ENCODE measurements at places on chromosomes 4 and X.

- no peak for DNase-seq
Measured at GRCh38 chr4:108839333-108839732, 76.5 kb upstream of the ETNPPL start.

DNA sequence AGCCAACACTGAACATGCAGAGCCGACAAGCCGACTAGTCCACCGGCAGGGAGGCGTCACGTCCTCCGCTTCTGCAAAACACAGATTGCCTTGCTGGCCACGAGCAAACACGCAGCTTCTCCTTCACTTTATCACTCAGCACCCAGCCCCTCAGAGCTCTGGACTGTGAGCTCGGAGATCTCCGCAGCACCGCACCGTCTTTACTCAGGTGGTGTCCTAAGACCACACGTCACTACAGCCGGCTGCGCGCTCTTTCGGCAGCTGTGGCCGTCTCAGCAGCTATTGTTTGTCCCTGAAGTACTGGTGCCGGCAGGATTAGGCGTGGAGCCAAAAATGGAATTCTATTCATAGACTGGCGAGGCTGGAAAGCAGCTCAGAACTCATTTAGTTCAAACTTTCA is 72.0 kb downstream of the FAT1 start:
- DNase-seq: no peak

GRCh38 chrX:69229436-69229835 is 64.2 kb upstream of the PJA1 start:
- no peak for DNase-seq

GRCh38 chr4:10075953-10076391 is 40.6 kb downstream of the WDR1 start:
- DNase-seq: no peak

DNA sequence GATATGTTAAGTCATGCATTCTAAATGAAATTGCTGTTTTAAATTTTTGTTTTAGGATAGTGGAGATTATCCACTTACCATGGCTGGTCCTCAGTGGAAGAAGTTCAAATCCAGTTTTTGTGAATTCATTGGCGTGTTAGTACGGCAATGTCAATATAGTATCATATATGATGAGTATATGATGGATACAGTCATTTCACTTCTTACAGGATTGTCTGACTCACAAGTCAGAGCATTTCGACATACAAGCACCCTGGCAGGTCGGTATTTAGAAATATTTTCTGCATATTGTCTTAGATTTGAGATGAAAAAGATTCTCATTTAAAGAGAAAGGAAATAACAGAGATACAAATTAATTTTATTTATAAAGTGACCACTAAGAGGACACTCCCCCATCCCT is 83.6 kb downstream of the STAG2 start:
- peak; percentile 14 for DNase-seq

DNA sequence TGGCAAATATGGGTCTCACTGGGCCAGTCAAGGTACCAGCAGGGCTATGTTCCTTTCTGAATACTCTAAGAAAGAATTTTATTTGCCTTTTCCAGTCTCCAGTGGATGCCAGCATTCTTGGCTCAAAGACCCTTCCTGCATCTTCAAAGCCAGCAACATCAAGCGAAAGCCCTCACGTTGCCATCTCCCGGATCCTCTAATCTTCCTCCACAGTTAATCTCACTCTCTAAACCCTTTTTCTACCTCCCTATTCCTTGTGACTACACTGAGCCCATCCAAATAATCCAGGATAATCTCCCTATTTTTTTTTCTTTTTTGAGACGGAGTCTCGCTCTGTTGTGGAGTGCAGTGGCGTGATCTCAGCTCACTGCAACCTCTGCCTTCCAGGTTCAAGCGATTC is 23.4 kb downstream of the RFC1 start:
- DNase-seq: no peak

GRCh38 chrX:131558562-131558961 is 14.7 kb downstream of the OR13H1 start:
- DNase-seq: no peak

DNA sequence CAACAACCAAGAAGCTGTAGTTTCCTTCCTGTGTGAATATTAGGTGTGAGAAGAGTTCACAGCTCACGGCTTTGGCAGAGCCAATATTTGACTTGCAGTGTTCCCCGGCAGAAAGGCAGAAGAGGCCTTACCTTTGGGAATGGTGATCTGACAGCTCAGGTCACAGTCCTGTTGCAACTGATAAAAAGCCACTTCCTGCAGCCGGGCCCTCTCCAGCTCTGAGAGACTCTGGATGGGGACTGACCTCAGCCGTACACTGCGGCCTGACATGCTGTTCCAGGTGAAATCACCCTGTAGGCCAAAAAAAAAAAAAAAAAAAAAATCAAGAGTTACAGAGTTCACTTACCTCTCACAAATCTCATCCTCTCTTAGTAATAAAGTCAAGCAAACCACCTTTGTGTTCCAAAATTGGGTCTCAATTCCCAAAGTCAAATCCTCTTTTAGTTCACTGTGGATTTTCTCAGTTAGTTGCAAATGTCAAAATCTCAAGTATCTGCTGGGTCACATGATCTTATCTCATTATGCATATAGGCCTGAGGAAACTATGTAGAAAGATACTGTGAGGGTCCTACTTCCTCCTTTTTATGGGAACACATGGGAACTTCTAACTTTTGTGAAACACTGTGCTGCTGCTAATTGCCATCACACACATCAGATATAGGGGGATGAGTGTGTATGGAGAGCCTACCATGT is 38.6 kb upstream of the AMELX start:
- no peak for DNase-seq

DNA sequence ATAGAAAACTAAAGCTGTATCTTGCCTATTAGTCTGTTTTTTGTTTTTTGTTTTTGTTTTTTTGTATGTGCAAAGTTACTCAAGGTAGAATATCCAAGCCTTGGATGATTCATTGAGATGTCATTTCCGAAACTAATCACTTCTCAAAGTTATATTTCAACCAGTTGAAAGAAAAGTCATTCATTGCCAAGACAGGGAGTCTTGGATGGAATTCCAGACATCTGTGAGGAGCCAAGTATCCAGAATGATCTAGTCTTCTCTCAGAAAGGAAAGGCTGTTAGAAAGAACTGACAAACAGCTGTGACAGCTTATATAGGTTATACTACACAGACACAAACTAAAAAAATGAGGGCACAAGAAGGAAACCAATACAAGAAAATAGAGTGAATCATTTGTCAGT is 141.1 kb upstream of the NDST3 start:
- DNase-seq: no peak

GRCh38 chr4:136713140-136713539 is 819.2 kb downstream of the PCDH18 start:
- DNase-seq: no peak

DNA sequence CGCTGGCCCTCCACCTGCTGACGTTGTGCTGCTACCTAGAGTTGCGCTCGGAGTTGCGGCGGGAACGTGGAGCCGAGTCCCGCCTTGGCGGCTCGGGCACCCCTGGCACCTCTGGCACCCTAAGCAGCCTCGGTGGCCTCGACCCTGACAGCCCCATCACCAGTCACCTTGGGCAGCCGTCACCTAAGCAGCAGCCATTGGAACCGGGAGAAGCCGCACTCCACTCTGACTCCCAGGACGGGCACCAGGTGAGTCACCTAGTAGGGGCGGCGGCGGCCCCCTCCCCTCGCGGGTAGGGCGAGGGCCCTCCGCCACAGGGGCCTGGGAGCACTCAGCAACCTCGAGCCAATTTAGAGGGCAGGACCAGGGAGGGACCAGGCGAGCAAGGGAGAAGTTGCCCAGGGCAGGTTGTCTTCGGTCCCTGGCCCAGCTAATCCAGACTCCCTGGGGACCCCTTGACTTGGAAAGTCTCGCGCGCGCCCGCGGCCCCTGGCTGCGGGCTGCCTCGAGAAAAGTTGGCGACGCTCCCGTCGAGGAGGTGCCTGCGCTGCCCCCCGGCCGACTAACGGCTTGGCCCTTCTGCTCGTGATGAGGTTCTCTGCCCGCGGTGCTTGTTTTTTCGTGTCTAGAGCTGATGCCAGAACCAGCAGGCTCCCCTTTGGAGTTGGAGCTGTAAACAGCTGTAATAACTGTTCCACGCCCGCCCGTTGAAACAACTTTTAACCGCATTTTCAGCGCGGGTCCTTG is 717 bp downstream of the EDA start:
- DNase-seq: no peak

DNA sequence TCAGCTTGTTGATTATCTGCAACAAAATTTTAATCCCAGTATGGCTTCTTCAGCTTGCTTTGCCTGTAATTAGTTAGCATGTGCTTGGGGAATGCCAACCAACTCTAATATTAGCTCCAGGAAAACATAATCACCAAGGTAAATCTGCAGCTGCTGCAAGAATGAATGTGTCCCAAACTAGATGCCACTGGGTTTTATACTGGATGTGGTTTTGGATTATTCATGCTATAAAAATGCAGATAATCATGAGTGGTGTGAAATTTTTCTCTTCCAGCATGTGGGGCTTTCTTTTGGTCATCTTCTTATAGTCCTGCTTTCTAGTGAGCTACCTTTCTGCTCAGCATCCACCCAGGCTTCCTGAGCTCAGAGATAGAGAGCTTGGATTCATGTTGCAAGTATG is 295.9 kb upstream of the CASK start:
- no peak for DNase-seq

DNA sequence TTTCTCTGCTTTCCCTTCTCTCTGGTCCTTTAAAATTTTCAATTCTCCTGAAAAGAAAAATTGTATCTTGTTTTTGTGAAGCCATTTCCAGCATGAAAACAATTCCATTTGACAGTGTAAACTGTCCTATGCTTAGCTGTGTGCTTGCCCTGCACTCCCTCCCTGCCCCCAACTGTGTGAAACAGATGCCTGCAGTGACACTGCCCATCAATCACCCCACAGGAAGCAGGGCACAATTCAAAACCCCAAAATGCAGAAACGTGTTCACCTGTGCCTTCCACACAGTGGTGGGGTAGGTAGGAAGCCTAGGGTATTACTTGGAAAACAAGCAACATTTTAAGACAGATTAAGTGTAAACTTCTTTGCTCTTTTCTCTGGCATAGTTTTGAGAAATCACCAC is 6.2 kb upstream of the FHDC1 start:
- DNase-seq: no peak

DNA sequence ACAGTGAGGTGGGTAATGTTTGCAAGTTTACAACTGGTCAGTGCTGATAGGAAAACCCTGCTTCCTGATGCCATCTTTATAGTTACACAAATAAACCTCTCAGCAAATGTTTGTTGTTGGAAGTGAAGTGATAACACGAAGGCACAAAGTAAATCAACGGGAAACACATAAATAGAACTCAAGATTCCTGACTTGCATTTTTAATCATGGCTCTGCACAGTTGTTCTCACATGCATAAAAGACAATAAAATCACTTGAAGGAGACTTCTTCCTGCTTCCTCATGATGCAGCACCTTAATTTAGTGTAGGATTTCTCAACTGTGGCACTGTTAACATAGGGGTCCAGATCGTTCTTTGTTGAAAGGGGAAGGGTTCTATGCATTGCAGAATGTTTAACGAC is 907.7 kb downstream of the RAB28 start:
- no peak for DNase-seq

DNA sequence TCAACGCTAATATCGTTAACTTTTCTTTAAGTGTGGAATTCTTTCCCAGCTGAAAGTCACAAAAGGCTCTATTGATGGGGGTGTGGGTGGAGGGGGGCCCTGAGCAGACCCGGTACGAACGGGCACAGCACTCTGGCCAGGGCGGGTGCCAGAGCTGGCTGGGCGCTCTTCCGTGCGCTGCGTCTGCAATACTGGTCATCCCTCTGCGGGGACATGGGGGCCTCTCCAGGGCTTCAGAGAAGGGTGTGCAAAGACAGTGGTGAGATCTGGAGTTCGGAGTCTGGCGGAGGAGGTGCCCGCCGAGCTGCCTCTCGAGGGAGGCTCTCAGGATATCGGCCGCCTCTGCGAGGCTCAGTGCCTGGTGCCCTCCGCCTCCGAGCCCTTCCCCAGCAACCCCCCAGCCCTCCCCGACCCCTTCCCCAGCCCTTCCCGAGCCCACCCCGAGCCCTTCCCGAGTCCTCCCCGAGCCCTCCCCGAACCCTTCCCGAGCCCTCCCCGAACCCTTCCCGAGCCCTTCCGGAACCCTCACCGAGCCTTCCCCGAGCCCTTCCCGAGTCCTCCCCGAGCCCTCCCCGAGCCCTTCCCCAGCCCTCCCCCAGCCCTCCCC is 34.3 kb downstream of the FGFRL1 start:
- no peak for DNase-seq

DNA sequence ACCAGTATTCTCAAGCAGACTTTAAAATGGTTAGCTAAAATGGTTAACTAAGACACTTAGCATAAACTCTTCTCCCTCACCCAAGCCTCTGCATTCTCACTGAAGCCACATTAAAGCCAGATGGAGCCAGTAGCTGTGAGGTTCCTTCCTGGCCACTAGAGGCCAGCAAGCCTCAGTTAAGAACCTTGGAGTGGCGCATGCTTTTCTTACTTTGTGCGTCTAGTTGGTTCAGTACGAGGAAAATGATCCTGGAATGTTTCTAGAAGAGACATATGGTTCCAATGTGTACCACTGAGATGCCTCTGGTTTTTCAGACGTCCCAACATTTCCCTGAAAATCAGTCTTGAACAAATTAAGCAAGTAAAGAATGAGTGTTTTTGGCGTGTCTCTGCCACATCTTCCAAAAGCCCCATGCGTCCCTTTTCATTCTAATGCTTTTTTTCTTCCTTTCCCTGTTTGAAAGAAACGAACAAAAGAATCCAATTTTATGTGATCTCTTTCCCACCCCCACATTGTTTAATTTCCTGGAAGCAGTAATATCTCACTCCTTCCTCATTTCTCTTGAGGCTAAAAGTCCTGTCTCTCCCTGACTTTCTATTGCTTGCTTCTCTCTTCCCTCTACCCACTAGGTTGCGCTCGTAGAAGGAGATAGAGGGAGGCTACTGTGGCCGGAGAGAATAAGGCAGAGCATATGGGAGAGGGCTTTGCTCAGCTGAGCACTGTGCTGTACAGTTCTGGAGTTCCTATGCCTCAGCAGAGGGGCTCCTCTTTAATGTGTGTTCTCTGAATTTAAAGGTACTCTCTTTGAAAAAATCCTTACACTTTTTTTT is 82.9 kb upstream of the TAB3 start:
- peak; percentile 55 for DNase-seq

DNA sequence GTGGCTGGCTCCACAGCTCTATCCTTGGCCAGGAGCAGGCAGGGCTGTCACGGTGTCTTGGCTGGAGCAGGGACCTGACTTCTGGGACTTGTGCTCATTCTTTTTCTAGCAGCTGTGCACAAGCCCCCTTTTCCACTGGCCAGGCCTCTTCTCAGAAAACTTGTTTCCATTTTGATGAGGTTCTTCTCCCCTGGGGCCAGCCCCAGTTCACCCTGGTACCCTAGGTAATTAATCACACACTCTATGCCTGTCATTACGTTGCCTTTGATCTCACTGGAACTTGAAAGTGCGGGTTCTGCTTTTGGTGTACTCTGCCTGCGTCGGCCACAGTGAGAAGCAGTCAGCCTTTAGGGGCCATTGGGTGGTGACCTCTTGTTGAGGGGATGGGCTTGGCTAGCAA is 26.6 kb downstream of the DRD5 start:
- no peak for DNase-seq

DNA sequence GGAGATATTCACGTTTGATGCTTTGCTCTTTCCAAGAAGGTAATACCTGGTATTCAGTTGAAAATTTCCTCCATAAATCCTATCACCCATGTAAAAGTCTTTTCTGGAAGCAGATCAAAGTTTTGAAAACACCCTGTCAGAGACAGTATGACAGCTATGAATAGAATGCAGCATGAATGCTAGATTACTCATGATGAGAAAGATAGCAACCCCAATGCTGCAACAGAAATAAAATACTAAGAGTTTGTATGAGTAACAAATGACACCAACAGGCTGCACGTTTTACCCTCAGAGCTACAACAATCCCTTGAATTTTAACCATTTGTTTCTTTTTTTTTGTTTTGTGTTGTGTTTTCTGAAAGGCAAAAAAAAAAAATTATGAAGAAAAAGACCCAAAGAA is 108.6 kb downstream of the ARHGAP6 start:
- no peak for DNase-seq

Data from activated CD4-positive, alpha-beta T cell treated with anti-CD3 and anti-CD28 coated beads, Interleukin-2, Interleukin-6, amounts not matched to agents 100 ng/mL and 50 ng/mL, durations not matched to agents 16 hours and 8 hours (primary cell).